ENCODE measurements at places on chromosomes 16 and 17.
A peak's percentile ranks its signal among the peaks of the same experiment; 100 is the strongest.

GRCh38 chr17:3543453-3543852, 14.2 kb downstream of the TRPV3 start:
- no peak for DNase-seq

GRCh38 chr16:24414534-24414933, 124.8 kb upstream of the RBBP6 start:
- DNase-seq = no peak

- DNase-seq = no peak
Measured at GRCh38 chr17:68714676-68715075, 113.5 kb upstream of the FAM20A start.

- DNase-seq = peak; percentile 81
Measured at GRCh38 chr17:81328978-81329926, 34.1 kb upstream of the SLC38A10 start.

DNA sequence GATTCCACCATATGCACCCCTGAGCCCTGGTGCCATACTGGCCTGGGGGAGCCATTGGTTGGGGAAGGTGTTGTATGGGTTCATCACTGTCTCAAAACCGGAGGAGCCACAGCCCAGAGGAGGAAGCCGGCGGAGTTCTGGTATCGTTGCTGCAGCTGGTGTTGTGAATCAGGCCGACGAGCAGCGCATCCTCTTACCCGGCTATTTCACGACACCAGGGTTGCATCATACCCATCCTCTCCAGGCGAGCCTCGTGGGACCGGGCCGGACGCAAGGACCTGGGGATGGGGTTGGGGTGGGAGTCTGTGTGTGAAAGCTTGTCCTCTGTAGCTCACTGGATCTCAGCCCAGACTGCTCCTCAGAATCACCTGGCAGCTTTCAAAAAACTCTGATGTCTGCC, 6.6 kb upstream of the SLC12A3 start:
- DNase-seq = no peak

DNA sequence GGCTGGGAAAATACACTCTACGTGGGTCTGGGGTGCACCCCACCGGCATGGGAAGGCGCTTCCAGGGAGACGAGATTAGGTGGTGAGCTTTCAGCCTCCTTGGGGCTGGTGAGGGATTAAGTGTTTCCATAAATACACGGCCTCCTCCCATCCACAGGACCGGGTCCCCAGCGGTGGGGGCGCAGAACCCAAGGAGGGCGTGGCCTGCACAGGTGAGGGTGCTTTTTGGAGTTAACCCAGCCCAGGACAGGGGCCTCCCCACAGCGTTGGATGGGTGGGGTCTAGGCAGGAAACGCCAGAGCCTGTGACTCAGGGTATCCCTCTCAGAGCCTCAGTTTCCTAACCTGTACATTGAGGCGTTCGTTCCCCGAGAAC, 1.1 kb downstream of the C16orf74 start:
- DNase-seq = no peak

DNA sequence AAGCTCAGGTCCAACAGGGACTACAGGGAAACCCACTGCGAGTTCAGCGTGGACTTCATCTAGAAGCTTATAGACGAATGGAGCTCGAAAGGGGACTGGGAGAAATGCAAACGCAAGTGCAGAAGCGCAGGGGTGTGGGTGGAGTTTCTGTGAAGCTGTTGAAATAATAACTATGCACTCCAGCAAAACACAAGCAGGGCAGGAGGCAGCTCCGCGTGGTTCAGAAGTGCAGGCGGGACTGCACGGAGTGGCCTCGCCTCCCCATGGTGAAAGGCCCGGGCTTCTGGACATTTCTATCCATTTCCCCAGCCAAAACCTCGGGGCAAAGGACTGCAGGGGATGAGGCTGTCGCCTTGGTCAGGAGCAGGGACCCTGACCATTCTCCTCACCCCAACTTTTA, 74.5 kb downstream of the ZNF423 start:
- no peak for DNase-seq

DNA sequence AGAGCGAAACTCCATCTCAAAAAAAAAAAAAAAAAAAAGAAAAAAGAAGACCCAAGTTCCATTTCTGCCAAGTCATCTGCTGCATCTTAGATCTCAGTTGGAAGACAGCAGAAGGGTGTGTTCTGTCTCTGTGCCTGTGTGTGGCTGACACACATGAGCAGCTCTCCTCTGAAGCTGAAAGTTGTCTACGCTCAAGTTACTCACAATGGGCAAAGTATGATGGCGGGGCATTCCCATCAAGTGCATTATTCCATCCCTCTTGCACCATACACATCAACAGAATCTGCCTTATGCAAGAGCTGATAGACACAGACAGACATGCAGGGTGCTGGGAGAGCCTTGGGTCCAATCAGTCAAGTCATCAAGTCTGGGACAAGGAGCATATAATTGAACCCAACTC, 402.2 kb downstream of the XYLT1 start:
- no peak for DNase-seq

DNA sequence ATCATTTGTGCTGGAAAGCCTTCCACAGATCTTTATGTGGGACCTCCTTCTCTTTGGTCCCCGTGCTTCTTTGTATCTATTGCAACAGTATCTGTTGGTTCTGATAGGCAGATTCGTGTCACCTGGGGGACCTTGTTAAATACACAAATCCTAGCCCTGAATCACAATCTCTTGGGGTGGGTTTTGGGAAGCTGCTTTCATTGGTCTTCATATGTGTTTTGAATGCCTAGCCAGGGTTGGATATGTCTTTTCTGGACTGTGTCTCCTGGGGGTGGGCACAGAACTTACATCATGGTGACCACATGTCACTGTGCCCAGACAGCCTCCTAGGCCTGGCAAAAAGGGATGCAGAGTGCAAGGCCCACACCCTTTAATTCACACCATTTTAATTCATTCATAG, 81.0 kb upstream of the HNF1B start:
- DNase-seq = no peak

GRCh38 chr17:45812102-45812501, 28.0 kb downstream of the CRHR1 start:
- no peak for DNase-seq

DNA sequence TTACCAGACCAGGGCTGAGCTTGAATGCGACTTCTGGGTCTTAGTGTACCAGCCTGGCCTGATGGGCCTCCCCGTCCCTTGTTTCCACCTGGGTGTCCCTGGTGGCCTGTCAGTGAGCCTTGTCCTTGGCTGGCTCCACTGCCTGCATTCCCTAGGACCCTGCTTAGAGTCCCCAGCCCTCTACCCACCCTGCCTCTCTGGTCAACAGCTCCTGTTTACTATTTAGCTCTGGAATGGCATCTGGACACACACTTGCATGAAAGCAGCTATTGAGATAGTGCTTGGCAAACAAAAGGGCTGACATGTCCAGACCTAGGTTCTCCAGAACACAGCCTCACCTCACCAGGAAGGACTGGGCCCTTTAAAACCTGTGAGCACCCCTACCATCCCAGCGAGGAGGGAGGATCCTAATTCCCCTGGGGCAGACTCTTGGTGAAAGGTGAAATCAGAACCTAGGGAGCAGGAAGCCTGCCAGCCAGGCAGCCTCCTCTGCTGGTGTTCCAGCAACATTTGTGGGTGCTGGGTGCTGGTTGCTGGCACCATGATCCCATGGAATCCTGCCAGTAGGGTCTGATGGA, 38.8 kb downstream of the RAI1 start:
- DNase-seq = no peak

GRCh38 chr16:83110269-83110668, 483.5 kb downstream of the CDH13 start:
- DNase-seq = no peak

- DNase-seq = peak; percentile 95
Measured at GRCh38 chr17:49616601-49617131, 41.0 kb downstream of the NXPH3 start.

GRCh38 chr17:50213026-50214022, 11.9 kb upstream of the COL1A1 start:
- DNase-seq = no peak

DNA sequence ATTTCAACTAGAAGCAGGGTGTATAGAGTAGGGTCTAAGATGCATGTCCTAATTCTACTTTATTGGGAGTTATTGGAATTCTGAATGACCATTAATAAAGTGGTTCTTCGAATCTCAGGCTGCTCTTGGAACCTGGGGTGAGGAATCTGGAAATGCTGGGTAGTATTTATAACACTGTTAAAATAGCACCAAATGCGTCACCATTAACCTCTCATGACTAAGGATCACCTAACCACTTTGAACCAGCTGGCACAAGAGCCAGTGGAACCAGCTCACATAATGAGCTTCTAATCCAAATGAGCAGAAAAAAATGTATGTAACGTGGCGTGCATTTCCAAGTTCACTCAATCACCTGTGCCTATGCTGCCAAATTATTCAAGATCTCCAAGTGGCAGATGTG, 281.7 kb downstream of the GRIN2A start:
- no peak for DNase-seq

DNA sequence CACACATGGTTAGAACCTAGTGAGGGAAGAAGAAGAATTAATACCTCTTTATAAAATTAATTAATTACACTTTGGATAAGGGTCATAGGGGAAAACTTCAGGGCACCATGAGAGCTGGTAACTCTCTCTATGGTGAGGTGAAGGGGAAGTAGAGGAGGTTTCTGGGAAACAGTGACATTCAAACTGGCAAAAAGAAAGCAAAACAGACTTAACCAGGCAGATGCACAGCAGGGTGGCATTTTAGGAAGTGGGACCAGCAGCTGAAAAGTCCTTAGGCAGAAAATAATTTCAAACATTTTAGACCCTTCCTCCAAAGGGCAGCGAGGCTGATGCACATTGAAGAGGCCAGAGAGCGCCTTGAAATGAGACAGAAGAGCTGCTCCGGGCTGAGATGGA, 157.8 kb downstream of the CDH13 start:
- no peak for DNase-seq

DNA sequence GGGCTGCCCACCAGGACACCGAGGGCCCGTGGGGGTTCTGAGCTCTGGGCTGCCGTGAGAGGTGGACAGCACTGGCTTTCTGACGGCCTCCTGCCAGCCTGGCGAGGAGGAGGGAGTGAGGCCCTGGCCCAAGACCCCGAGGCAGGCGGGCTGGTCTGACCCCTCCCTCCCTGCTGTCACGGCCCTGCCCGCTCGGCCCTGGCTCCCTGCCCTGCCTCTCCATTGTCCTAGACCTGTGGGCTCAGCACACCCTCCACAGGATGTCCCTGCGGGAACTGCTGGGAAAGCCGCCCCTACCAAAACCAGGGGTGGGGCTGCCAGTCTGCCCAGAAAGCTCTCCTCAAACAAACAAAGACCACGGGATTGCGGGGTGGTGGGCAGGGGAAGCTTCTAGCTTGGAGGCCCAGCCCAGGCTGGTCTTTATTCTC, 20.7 kb downstream of the SPNS2 start:
- DNase-seq = no peak

DNA sequence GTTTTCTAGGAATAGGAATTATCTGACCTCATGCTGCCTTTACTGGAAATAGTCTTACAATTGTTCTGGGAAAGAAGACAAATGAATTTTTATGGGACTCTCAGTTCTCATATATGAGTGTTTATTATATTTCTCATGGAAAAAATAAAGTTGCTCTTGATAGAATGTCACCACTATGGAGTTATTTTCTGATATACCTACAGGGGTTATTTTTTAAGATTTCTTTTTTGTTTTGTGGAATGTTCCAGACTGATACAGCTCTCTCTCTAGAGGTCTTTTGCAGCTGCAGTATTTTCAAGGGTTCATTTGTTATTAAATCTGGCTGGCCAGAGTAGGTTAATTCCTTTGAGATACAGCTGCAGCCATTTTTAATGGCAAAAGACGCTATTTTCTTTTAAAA, 100.7 kb downstream of the ABCA8 start:
- no peak for DNase-seq

GRCh38 chr16:4330277-4330874, 14.5 kb downstream of the GLIS2 start:
- peak; percentile 61 for DNase-seq

DNA sequence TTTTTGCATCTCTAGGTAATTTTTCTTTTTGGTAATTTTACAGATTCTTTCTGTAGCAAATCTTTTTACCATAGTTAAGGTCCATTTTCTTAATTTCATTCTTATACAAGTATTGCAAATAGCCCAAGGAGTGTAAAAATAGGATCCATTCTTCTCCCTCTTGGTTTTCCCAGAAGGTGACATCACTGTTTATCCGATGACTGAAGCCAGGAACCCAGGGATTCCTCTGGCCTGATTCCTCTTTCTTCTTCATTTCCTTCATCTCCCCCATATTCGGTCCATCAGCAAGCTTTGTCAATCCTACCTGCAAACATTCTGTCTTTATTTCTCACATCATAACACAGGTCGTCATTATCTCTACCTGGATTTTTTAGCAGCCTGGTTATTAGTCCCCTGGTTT, 5.3 kb downstream of the RBBP6 start:
- DNase-seq = peak; percentile 11

DNA sequence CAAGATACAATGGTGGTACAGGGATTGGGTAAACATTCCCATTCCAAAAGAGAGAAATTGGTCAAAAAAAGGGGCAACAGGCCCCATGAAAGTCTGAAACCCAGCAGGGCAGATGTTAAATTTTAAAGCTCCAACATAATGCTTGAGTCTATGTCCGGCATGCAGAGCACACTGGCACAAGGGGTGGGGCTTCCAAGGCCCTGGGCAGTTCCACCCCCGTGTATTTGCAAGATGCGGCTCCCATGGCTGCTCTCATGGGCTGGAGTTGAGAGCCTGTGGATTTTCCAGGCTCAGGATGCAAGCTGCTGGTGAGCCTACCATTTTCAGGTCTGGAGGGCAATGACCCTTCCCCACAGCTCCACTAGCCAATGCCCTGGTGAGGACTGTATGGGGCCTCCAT, 27.9 kb upstream of the RAI1 start:
- no peak for DNase-seq

DNA sequence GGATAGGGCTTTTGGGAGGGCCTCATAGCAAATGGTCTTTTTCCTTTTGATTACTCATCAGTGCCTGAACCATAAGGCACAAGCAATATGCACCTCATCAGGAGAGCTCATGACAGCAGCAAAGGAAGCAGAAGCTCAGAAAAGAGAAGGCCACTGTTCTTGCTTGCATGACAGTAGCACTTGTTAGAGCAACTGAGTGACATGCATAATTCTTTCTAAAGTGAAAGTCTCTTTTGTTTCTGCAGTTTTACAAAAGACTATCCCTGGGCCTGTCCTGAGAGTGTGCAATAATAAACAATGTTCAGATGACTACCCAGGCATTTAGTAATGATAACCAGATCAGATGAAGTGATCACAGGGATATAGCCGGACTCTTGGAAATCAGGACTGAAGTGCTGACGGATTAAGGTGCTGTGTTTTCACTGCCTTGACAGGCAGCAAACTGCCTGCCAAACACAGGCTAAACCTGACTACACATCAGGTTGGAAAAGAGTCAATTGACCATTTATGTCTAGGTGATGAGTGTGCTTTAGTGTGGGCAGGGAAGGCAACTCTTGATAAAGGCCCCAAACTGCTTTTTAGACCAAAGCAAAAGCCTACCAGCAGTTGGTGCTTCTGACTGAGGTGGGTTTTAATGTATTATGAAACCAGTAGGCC, 1860.3 kb downstream of the TP53TG3F start:
- DNase-seq = no peak

- no peak for DNase-seq
Measured at GRCh38 chr16:53202398-53202797, 147.6 kb downstream of the CHD9 start.

DNA sequence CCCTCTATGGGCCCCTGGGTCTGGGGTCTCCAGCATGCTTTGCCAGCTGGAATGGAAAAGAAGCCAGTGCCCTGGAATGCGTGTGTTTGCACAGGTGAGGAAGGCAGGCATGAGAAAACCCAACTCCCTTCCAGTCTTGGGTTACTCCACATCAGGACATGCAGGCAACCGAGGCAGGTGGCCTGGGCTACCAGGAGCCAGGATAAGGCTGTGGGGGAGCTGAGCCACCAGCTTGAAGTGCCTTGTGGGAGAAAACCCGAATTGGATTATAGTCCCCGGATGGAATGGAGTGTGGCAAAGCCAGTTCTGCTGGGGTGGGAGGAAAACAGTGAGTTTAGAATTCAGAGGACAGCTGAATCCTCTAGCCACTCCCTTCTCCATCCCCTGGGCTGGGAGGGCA, 7.2 kb downstream of the SRCIN1 start:
- DNase-seq = peak; percentile 10
